T-helper 1 cell (primary cell): ENCODE measurements at places on chromosomes 13 and 19.

GRCh38 chr13:44843403-44843802 lies 145.9 kb downstream of the NUFIP1 start:
- DNase-seq: peak; percentile 6

DNA sequence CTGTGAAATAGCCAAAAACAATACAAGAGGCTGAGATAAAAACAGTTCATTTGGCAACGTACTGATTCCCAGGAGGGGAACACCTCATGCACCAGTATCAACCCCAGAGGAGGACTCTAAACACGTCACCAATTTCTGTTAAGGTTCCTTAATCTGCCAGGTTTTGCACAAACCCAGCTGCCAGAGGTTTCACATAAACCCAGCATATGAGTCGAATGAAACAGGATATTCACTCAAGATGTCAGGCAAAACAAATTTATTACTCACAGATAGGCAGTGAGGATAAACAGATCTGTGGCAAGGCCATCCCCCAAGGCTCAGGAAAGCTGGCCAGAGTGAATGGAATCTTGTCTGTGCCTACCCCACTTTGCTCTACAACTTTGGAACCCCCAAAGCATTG lies 210.9 kb downstream of the GPC5 start:
- DNase-seq: no peak

GRCh38 chr13:110209950-110210603 lies 96.9 kb downstream of the COL4A1 start:
- DNase-seq: no peak

GRCh38 chr19:49551531-49551930 lies 23.7 kb downstream of the RCN3 start:
- DNase-seq: no peak

DNA sequence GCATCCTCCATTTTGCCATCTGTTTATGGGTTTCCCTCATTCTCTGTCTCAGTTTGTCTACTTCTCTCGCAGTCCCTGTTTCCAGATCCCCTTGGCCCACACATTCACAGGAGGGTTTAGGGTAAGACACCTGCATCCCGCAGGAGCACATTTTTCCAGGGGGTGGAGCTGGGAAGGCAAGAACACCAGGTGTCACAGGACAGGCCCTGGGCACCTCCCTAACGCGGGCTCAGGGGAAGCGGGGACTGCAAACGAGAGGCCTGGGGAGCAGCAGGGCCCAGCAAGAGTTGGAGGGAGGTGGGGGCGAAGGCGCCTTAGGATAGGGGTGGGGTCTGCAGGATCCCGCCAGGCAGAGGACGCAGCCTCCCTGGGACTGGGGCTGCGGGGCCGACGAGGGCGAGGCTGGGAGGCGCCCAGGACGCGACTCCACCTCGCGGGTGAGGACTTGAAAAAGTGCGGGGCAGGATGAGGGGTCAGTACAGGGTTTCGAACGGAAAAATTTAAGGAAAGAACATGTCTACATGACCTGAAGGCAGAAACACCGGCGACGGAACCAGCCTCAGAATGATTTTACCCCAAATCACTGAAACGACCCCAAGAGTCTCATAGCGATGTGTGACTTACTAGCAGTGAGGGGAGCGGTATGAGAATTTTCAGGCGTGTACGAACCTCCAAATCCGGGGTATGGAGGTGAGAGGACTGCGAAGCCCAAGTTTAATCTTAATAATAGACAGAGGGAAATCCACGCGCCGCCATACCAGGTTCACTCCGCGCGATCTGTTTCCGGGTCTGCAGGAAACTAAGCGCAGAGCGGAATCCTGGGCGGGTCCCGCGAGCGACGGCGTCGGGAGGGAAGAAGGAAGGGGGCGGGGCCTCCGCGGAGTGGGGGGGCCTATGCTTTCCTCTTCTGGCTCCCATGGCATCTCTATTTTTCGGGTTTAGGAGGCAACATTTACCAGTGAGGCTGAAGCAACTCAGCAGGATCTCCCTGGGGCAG lies 7.1 kb upstream of the ERVV-2 start:
- DNase-seq: no peak

- no peak for DNase-seq
Observed at GRCh38 chr13:20940083-20940482, 37.5 kb upstream of the XPO4 start.

- no peak for DNase-seq
Observed at GRCh38 chr19:10751109-10751953, 33.5 kb downstream of the DNM2 start.

DNA sequence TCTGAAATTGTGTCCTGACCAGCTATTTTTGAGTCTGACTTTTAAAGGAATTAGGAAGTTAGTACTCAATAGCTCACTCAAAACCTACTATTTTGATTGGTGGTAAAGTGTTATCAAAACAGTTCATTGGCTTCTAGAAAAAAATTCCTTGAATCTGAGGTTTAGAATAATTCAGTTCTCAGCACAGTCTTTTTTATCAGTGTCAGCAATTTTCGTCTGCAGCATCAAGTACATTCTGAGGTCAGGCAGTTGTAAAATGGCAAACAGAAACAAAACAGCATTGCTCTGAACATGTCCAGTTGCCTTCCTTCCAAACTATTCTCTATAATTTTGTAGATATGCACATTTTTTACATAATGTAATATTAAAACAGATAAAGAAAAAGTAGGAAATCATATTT lies 1644.1 kb downstream of the SLITRK5 start:
- no peak for DNase-seq

GRCh38 chr19:38869836-38870607 lies 8.1 kb downstream of the RINL start:
- peak; percentile 88 for DNase-seq

GRCh38 chr13:46270416-46270815 lies 58.7 kb downstream of the LRRC63 start:
- no peak for DNase-seq

DNA sequence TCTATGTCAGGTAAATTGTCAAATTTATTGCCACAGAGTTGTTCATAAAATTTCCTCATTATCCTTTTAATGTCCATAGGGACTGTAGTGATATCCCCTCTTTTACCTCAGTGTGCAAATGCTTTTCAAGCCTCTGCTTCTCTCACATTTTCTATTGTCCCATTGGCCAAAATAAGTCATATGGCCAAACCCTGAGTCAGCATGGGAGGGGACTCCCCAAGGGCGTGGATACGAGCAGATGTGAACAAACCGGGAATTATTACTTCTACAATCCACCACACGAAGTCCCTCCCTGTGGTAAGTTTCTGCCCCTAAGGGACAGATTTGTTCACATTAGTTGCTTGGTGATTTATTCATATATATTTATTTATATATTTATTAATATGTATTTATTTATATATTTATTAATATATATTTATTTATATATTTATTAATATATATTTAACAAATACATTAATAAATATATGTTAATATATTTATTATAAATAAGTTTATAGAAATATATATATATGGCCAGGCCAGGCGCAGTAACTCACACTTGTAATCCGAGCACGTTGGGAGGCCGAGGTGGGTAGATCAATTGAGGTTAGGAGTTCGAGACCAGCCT lies 20.1 kb upstream of the CAMSAP3 start:
- DNase-seq: no peak

GRCh38 chr19:35438527-35438926 lies 9.5 kb upstream of the FFAR2 start:
- no peak for DNase-seq

DNA sequence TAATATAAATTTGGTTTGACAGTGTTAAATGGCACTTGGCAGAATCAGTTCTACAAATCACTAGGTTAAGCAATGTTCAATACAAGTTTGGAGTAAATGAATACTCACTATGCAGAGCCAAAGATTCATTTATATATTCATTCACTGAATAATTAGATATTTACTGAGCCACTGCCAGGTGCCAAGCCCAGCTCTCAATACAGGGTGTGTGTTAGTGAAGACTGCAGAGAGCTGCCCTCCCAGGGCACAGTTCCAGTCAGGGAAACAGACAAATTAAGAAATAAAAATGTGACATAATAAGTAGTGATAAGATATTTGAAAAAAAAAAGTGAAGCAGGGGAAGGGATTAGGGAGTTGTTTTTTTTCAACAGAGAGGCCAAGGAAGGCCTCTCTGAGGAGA lies 411.7 kb downstream of the KCNRG start:
- no peak for DNase-seq

DNA sequence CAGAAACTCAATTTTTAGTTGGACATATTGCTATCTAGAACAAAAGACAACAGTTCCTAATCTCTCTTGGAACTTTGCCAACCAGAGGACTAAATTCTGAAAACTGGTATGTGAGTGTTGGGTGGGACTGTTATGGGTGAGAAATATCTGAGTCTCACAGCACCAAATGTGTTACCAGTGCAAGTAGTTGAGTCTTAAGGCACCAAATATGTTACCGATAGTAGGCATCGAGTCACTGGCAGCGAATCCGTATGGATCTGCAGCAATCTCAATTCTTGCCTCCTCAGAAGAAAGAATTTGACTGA lies 575.2 kb downstream of the DACH1 start:
- no peak for DNase-seq

GRCh38 chr13:26476782-26477142 lies 80.7 kb upstream of the WASF3 start:
- DNase-seq: no peak

DNA sequence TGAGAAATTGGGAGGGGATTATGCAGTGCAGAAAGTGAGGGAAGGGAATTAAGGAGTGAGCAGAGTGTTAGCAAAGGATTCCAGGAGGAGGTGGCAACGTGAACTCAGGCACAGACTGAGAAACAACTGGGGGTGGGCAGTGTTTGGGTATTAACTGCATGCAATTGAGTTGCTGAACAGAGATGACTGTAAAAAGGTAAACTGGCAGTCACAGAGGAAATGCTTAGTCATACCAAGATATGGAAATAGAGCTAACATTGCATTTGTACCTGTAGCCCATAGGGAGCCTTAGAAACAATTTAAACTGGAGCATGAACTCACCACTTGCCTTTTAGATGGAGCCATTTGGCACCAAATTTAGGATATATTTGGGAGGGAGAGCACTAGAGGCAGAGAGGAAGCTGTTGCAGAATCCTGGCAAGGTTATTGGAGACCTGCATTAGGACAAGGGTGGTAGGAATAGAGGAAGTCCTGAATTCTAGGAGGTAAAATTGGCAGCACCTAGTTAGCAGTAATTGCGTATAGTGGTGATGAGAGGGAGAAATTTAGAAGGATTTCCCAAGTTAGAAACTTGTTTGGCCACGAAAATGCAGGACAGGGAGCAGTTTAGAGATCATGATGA lies 100.6 kb upstream of the FRY start:
- DNase-seq: no peak

DNA sequence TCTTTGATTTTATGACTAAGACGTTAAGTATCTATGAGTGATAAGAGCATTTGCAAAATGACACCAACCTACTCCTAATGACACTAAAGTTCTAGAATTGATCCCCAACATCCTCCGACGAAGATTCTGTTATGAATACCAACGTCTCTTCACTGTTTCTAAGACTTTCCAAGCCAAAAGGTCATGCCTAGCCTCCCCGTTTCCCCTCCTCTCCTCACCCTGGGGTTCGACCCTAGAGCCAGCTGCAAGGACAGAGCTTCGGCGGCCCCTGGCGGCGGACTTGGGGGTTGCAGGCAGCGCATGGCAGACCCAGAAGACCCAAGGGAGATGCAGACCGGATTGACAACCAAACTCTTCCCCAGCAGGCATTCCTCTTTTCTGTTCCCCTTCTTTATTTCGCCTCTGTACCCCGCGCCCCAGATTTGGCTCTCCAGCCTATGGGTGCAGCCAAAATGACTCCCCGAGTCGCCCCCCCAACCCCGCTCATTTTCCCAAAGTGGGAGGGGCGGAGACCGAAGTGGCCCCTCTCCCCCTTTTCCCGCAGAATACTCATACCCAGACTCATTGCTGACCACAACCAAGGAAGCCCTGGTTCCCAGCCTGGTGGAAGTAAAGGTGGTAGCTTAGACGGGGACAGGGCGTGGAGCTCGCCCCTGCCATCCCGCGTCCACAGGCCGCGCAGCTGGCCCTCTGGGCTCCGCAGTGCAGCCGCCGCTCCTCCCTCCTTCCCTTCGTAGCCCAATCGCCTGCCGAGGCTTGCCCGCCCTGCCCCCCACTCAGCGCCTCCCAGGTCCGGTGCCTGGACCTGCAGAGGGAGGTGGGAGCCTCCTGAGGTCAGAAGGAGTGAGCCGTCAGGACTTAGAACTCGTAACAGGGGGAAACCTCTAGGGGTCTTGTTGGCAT lies 4.1 kb upstream of the EML2 start:
- DNase-seq: peak; percentile 81

- no peak for DNase-seq
Observed at GRCh38 chr13:105474983-105475610, 1060.4 kb downstream of the EFNB2 start.

DNA sequence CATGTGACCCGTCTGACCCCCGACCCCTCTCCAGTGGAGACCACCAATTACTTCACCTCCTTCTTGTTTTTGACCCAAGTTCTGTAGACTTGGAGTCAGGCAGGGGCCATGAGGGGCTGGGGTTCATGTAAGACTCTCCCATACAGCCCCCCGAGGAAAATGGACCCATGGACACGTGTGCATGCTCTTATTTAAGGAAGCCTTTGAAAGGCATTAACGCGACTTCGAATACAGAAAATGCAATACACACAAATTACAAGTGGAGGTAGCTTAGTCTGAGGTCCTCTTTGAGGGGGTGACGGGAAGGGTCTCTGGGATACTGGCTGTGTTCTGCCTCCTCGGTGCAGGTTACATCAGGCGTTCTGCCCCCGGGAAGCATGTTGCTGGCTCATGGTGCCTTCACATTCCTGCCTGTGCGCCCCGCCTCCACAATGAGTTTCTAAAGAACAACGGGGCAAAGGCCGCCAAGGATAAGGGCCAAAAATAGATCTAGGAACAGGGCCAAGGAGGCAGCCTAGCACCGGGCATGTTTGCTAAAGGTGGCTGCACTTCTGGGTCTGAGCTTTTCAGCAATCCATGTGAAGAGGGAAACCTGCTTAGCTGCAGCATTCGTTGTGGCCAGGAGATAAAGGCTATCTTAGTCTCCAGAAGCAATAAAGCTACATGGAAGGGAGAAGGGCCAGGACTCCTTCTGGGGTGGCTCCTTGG lies 54.5 kb downstream of the RAB20 start:
- no peak for DNase-seq

GRCh38 chr19:51066393-51067186 lies 1.7 kb upstream of the KLK13 start:
- DNase-seq: no peak

DNA sequence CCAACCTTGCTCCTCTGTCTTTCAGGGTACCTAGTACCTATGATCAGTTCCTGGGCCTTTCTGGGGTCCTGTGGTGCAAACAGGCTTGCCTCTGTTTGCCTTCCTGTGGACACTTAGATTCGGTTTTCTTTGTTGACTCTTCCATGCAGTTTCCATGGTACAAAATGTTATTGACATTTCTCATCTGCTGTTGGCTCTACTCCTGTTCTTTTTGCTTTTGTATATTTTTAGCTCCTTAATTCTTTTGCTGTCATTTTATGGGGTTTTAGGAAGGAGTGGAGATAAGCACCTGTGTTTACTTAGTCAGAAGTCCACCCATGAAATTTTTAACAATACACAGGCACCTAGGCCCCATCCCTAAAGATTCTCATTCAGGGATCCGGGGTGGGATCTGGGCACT lies 20.5 kb upstream of the CNMD start:
- DNase-seq: no peak
